ENCODE measurements at places on chromosomes 16 and 17.

GRCh38 chr17:74176546-74177001 is 26.9 kb upstream of the RPL38 start:
- no peak for DNase-seq

DNA sequence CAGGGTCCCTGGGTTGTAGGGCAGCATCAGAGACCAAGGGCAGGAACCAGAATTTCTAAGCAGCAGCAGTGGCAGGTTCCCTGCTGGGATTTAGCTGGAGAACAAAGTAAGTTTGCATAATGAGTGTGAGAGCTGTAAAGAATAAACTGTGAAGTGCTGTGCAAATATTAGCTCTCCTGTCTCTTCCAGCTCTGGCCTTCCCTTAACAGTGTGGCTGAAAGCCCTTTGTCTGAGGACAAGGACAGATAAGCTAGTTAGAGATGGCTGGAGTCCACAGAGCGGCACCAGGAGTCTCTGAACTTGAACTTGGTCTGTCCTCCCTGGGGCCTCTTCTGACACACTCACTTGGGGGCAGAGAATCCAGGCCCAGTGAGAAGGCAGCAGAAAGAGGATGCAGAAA is 98.2 kb upstream of the WSCD1 start:
- DNase-seq, result no peak

- no peak for DNase-seq
These were observed 1.2 kb downstream of the GPR142 start for GRCh38 chr17:74368341-74369081.

DNA sequence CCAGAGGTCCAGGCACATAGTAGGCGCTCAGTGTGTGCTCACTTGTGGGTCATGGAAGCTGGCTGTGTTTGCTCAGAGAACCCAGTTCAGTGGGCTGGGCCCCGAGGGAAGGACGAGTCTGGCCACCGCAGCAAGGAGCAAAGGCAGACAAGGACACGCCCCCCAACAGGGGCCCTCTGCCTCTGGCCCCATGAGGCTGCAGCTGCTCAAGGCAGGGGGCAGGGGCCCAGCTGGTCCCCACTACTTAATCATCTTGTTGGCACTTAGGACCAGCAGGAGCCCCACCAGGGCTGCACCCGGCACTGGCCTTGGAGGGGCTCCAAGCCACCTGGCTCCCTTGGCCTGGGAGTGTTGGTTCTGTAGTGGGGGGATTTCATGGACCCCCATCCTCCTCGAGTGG is 16.1 kb downstream of the KCNJ12 start:
- no peak for DNase-seq

- no peak for DNase-seq
These were observed 43.7 kb downstream of the CRISPLD2 start for GRCh38 chr16:84863481-84863814.

GRCh38 chr16:65521633-65522328 is 399.9 kb upstream of the CDH11 start:
- DNase-seq, result no peak

All from keratinocyte (primary cell).